ENCODE measurements at places on chromosomes 4 and X. TPM values are rescaled to one million over a fixed set of nuclear protein-coding genes. Genes with fewer than 3 reads are reported as not detected.

Gene SLITRK4
- 8.1 TPM for total RNA-seq

Gene SPATA18
- total RNA-seq, result 3.6 TPM

Gene WDFY3
- 112 TPM for total RNA-seq

Gene ERVMER34-1
- total RNA-seq, result 0.41 TPM

Gene UVSSA
- total RNA-seq, result 8.5 TPM

Gene P2RY8
- 0.82 TPM for total RNA-seq

Gene PAGE2
- not detected for total RNA-seq

Gene REELD1
- total RNA-seq, result not detected

Gene GRIA2
- 8.9 TPM for total RNA-seq

Gene KCND1
- 2.1 TPM for total RNA-seq

Gene RBMX
- 297 TPM for total RNA-seq

Gene PNMA6A
- total RNA-seq, result 2.1 TPM

Gene HHIP
- 4.4 TPM for total RNA-seq

Data from tongue (tissue), 3 donors.